Left cardiac atrium (tissue), 4 donors: ENCODE measurements at places on chromosomes 7 and 10. TPM values are rescaled to one million over a fixed set of nuclear protein-coding genes. Genes with fewer than 3 reads are reported as not detected.
A peak's percentile ranks its signal among the peaks of the same experiment; 100 is the strongest.

The INHBA gene
- 15.4 TPM for total RNA-seq

DNA sequence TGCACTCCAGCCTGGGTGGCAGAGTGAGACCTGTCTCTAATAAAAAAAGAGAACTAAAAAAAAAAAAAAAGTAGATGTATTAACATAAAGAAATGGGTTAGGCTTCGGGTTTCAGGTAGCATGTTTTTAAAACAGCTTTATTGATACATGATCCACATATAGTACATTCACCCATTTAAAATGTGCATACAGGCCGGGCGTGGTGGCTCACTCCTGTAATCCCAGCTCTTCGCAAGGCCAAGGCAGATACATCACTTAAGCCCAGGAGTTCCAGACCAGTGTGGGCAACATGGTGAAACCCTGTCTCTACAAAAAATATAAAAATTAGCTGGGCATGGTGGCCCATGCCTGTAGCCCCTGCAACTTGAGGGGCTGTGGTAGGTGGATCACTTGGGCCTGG is 39.5 kb downstream of the SNX10 start:
- DNase-seq: no peak

The SLC13A4 gene
- not detected for total RNA-seq

DNA sequence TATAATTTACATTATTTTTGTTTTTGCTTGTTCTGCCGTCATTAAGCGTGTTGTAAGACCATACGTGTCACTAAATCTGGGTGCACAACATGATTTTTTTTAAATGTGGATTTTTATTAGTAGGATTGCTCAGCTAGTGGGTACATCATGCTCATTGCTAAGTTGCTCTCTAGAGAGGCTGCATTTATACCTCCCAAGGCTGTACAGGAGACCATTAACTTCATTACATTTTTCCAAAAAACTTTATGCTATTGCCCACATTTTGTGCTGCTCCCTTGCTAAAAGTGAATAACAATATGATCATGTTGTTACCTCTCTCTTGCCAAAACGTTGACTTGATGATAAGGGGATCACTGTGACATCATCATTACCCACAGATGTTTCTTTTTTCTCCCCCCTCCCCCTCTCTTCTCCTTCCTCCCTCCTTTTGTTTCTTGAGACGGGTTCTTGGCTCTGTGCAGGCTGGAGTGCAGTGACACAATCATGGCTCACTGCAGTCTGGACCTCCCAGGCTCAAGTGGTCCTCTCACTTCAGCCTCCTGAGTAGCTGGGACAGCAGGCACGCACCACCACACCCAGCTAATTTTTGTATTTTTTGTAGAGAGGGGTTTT is 65.1 kb downstream of the BMPR1A start:
- no peak for DNase-seq

- DNase-seq: no peak
Observed at GRCh38 chr10:71250842-71251241, 38.5 kb downstream of the UNC5B start.

GRCh38 chr7:18497800-18498199 is 2.3 kb downstream of the HDAC9 start:
- DNase-seq: no peak

DNA sequence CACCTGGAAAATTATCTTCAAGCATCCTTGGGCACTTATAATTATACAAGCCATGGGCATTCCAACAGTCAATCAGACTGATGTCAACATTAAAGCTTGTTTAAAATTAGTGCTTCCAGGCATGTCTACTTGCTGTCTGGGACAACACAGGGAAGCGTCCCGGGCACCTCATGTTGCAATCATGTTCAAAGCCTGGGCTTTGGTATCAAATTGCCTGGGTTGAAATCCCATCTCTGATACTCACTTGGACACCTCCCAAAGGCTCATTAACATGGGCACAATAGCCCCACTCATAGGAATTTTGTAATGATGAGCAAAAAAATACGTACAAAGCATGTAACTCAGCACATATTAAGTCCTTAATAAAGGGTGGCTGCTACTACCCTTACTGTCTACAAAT is 14.4 kb downstream of the AIFM2 start:
- DNase-seq: no peak

The ALOX5 gene
- 13.8 TPM for total RNA-seq

- DNase-seq: no peak
Observed at GRCh38 chr10:122336332-122336731, 38.2 kb upstream of the PLEKHA1 start.

GRCh38 chr10:59586407-59586891 is 123.2 kb downstream of the SLC16A9 start:
- no peak for DNase-seq

The TEX36 gene
- not detected for total RNA-seq

The SYCE1 gene
- total RNA-seq: 0.84 TPM

DNA sequence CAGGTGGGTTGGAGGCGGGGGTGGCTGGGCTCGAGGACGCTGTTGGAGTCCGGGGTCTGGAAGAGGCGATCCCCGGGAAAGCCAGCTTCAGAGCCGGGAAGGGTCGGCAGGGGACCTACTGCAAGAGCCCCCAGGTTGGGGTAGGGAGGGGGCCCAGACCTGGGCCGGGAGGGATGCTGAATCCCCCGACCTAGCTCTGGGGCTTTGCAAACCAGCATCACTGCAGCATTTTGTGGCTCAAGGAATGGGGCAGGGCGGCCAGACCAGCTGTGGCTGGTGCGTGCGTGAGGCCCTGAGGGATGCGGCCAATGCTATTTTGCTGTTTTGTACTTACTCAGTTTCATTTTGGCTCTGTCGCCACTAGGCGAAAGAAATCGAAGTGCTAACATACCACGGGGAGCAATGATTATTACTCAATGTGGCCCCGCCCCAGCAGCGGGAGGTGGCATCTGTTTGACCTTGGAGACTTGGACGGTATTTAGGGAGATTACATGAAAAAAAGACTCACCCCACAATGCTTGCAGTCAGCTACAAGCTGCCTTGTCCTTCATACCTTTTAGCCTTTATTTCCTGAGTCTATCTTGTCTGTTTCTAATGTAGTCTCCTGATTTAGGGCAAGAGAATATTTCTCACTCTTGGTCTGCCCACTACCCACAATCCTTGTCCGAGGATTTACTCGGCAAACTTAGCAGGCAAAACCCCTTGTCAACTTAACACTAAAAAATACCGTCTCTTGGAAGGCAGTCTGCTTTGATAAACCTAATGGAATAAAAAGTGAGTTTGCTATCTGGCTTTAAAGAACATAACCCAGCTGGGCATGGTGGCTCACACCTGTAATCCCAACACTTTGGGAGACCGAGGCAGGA is 16.2 kb downstream of the HSPB1 start:
- DNase-seq: peak; percentile 83

The FBXL13 gene
- total RNA-seq: 0.68 TPM

The STEAP1 gene
- 6.1 TPM for total RNA-seq

The VSTM4 gene
- total RNA-seq: 21.0 TPM

The PDE6C gene
- not detected for total RNA-seq

GRCh38 chr10:111084366-111085255 is 7.8 kb downstream of the ADRA2A start:
- DNase-seq: no peak

DNA sequence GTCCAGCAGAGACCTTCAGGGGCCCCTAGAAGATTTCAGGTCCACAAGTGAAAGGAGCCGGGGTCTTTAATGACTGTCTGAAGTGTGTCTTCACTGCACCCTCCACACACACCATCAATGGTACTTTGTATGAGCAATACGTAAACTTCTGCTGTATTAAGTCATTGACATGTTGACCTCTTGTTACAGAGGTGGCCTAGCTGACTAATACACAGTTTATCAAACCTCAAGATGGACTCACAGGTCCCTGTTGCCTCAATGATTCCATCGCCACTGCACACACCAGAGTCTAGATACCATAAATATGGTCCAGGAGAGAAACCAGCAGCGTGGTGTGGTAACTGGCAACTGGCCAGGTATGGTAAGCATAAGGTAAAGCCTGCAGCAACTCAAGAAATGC is 19.5 kb downstream of the KCNMA1 start:
- DNase-seq: no peak

The DNMBP gene
- 7.9 TPM for total RNA-seq

- DNase-seq: no peak
Observed at GRCh38 chr7:105450177-105450861, 61.6 kb upstream of the SRPK2 start.

GRCh38 chr10:127179612-127180250 is 16.7 kb downstream of the INSYN2A start:
- no peak for DNase-seq

DNA sequence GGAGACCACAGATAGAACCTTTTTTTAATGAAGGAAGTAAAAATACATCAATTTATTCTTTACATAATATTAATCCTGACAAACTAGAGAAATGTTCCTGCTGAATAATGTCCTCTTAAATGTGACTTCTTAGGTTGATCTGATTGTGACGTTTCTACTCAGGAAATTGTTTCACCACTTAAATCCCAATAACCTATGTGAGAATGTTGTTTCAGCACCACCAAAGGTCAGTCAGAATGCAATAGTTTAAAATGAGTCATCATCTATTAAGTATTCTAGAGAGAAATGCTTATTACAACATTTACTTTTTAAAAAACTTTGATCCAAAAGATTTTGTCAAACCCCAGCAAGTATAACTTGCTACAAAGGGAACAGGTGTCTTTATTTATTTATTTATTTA is 155.4 kb upstream of the CACNA2D1 start:
- DNase-seq: no peak

The GIMAP5 gene
- total RNA-seq: 25.6 TPM

DNA sequence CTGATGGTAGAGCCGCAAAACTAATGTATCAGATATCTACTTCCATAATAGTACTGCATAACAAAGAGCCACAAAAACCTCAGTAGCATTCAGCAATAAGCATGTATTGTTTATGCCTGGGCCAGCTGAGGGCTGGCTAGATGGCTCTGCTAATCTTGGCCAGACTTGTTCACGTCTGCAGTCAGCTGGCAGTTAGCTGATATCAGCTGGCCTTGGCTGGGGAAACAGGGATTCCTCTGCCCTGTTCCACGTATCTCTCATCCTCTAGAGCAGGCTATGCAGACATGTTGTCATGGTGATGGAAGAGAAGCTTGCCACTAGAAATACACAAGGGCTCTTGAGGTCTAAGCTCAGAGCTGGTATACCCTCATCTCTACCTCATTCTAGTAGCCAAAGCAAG is 62.9 kb downstream of the GRM8 start:
- no peak for DNase-seq

DNA sequence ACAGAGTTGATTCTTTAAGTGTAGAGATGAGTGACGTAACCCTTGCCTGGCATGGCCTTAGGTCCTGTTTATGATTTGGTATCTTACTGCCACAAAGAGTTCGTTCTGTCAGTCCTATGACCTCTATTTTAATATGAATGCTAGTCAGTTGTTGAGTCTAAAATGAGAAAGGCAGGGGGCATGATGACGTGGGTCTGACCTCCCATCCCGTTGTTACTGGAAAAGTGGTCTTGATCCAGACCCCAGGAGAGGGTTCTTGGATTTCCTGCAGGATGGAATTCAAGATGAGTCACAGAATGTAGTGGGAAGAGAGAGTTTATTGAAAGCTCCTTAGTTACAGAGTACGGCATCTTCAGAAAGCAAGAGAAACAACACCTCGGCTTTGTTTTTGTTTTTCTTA is 317.0 kb upstream of the COBL start:
- DNase-seq: no peak

The STEAP1B gene
- total RNA-seq: 1.1 TPM

DNA sequence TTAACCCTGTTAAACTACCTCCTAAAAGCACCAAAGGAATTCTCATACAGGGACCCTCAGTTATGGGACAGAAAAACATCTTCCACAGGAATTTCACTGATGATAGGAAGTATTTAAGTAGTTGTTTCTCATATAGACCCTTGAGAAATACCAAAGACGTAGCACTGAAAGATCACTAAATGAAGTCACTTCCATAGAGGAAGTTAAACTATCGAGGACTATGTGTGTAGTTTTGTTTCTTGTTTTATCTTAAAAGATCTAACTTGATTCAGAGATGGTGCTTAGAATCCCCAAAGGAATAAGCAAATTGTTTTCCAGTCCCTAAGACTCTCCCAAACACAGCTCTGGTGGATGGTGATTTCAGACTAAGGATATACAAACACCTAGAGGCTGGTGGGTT is 94.8 kb upstream of the AFAP1L2 start:
- no peak for DNase-seq

DNA sequence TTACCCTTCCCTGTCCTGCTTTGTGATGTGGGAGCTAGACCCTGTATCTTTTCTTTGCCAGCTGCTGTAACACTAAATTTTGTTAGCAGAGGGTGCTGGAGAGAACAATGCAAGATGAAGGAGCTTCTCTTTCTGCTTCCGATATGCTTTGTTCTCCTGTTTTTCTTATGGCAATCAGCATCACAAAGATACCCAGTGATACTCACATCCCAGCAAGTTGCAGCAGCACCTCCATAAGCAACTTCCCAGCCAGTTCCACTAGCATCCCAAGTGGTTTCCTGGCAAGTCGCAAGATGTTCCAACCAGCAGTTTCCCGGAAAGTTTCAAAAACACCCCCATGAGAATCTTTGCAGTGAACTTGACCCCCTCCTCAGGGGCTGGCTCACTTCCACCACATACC is 148.6 kb downstream of the IMMP2L start:
- peak; percentile 36 for DNase-seq

The AGMO gene
- total RNA-seq: 0.55 TPM

The TAF5 gene
- total RNA-seq: 2.9 TPM

DNA sequence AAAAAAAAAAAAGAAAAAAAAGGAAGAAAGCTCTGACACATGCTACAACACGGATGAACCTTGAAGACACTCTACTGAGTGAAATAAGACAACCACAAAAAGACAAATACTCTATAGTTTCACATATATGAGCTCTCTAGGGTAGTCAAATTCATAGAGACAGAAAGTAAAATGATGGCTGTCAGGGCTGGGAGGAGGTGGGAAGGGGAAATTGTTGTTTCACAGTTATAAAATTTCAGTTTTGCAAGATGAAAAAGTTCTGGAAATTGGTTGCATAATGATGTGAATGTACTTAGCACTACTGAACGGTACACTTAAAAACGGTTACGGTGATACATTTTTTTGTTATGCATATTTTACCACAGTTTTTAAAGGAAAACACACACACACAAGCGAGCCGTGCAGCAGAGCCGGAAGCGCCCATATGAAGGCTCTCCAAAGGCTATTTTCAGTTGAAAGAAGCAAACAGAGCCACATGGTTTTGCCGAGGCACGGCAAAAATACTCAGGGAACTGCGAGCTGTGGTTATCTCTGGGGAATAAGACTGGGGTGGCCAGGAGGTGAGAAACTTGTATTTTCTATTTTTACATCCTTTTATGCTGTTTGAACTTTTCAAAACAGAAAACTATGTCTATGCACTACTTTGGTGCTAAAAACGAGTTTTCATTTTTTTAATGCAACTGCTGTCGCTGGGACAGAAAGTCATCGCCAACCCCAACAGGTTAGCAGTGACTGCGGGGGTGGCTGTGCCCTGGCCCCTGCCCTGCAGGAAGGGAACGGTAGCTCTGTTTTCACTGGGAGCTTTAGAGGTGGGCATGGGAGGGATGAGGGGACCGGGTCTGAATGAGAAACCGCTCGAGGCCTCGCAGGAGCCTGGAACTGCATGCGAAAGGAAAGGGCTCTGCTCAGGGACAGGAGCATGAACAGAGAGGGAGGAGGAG is 132.9 kb downstream of the OAT start:
- no peak for DNase-seq

The CRHR2 gene
- total RNA-seq: 0.44 TPM

- no peak for DNase-seq
Observed at GRCh38 chr7:16300361-16300895, 120.9 kb downstream of the CRPPA start.

GRCh38 chr7:110375068-110375467 is 715.9 kb upstream of the LRRN3 start:
- DNase-seq: no peak

- DNase-seq: no peak
Observed at GRCh38 chr10:32046151-32046550, 10.1 kb downstream of the KIF5B start.
